Activated CD4-positive, alpha-beta T cell treated with anti-CD3 and anti-CD28 coated beads, Interleukin-2, amount 10 ng/mL, durations not matched to agents 7 days and 5 days (primary cell): ENCODE measurements at places on chromosomes 13 and 19. TPM values are rescaled to one million over a fixed set of nuclear protein-coding genes. Genes with fewer than 3 reads are reported as not detected.

- no peak overlapping the region for H3K27ac ChIP-seq
- no peaks in the 10 kb centered on the region for H3K4me1 ChIP-seq
- H3K4me3 ChIP-seq = no peak overlapping the region
- H3K36me3 ChIP-seq = no peaks in the 10 kb centered on the region
- no peaks in the 10 kb centered on the region for H3K27me3 ChIP-seq
- no peak for DNase-seq
These were observed 34.6 kb downstream of the CEBPG start for GRCh38 chr19:33408116-33408515.

DNA sequence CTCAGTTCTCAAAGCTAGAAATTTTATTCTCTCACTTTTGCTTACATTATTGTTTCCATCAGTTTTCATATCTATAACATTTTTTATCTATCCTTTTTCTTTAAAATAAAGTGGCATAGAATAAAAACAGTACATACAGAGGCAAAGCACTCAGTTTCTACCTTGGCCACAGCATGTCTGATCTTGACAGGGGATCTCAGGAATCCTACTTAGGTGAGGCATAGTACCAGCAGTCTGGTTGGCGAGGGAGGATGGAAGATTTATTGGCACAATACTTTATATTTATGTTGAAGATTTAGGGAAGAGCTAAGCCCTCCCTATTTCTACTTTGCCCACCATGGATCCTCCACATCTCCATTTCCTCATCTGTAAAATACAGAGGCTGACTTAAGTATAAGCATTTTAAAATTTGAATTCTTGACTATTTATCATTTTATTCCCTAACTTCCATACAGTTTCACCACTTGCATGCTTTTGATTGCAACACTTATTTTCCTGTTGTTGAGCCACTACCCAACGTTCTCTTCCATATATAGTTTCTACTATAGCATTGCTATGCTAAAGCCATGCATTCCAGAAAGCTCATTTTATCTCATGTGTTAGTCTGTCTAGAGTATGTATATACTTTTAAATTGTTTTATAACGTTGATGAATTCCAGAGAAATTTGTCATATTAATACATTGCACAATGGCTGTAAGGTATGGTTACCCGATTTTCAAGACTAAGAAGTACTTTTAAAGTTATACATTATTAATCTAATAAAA lies 506.7 kb downstream of the KCTD12 start:
- peaks cover 2% of the 10 kb centered on the region for H3K27me3 ChIP-seq
- H3K36me3 ChIP-seq = no peaks in the 10 kb centered on the region
- no peak overlapping the region for H3K27ac ChIP-seq
- no peak overlapping the region for H3K4me3 ChIP-seq
- DNase-seq = no peak

DNA sequence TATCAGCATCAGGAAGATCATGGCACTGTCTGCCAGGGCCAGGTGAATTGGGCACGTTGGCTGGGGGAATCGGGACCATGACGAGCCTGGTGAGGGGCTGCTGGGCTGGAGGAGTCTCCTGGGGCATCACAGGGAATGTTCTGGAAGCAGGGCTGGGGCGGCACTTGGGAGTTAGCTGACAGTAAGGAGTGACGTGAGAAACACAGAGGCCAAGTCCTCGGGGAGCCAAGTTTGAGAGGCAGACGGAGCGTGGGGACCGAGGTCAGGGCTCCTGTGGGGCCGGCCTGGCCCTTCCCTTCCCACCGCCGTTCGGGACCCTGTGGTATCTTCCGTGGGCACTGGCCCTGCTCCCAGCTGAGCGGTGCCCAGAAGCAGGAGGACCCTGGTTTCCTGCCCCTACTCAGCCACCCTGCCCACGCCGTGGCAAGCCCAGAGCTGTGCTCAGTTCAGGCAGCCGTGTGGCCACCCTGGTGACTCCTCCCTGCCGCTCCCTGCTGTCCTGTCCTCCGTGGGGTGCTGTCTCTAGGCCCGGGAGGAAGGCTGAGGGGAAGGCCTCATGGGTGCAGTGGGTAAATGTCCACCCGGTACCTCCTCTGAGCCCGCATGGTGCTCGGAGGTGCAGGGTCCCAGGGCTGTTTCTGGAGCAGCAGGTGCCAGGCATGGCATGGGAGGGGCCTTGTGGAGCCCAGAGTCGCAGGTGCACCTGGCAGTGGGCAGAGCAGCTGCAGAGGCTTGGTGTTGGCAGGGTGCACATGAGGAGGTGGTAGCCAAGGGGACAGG lies 25.2 kb downstream of the CRTC1 start:
- H3K4me1 ChIP-seq = peaks cover 3% of the 10 kb centered on the region
- H3K27ac ChIP-seq = no peak overlapping the region
- H3K27me3 ChIP-seq = peaks cover 5% of the 10 kb centered on the region
- no peak overlapping the region for H3K4me3 ChIP-seq

DNA sequence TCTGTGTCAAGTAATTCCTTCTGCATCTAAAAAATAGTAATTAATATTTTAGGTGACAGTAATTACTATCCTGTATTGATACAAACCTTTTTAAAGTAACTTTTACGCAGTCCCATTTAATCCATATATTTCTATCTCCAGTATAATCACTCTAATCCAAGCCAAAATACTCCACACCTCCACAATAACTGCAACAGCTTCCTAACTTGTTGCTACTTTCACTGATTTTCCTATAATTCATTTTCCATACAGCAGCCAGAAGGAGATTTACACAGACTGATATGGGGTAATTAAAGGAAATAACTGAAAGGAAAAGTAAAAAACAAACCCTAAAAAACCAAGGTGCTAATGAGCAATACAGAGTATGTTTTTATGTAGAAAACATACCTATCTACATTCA lies 64.9 kb downstream of the RBM26 start:
- H3K4me1 ChIP-seq = no peaks in the 10 kb centered on the region
- no peak overlapping the region for H3K27ac ChIP-seq
- peaks cover 49% of the 10 kb centered on the region for H3K36me3 ChIP-seq

DNA sequence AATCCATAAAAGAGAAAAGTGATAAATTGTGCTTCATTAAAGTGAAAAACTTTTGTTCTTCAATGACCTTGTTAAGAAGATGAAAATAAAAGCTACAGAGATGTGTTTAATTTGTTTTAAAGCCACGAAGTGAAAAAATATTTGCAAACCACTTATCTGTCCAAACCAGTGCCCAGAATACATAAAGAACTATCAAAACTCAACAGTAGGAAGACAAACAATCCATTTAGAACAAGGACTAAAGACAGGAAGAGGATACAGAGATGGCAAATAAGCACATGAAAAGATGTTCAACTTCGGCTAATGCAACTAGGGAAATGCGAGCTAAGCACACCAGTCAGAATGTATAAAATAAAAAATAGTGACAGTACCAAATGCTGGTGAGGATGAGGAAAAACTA lies 15.0 kb downstream of the GJB6 start:
- H3K4me1 ChIP-seq = peaks cover 23% of the 10 kb centered on the region
- H3K4me3 ChIP-seq = no peak overlapping the region
- no peak overlapping the region for H3K27ac ChIP-seq

DNA sequence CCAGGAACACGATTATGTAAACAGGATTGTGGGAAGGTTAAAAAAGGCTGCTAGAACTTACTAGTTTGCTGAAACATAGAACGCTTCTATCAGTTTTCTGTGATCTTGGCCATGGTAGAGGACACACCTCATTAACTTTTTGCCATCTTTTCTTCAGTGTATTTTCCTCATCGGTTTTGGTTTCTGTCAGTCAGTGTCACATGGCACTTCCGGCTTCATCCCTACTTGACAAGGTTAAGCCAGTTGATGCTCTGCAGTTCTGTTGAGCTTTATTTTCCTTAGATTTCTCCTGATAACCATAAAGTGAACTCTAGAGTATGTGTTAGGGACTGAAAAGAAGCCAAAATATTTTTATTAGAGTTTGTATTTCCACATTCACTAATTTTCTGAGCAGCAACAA lies 147.5 kb downstream of the NDFIP2 start:
- H3K27ac ChIP-seq = no peak overlapping the region
- no peak for DNase-seq
- H3K27me3 ChIP-seq = peaks cover 5% of the 10 kb centered on the region
- H3K4me3 ChIP-seq = no peak overlapping the region

DNA sequence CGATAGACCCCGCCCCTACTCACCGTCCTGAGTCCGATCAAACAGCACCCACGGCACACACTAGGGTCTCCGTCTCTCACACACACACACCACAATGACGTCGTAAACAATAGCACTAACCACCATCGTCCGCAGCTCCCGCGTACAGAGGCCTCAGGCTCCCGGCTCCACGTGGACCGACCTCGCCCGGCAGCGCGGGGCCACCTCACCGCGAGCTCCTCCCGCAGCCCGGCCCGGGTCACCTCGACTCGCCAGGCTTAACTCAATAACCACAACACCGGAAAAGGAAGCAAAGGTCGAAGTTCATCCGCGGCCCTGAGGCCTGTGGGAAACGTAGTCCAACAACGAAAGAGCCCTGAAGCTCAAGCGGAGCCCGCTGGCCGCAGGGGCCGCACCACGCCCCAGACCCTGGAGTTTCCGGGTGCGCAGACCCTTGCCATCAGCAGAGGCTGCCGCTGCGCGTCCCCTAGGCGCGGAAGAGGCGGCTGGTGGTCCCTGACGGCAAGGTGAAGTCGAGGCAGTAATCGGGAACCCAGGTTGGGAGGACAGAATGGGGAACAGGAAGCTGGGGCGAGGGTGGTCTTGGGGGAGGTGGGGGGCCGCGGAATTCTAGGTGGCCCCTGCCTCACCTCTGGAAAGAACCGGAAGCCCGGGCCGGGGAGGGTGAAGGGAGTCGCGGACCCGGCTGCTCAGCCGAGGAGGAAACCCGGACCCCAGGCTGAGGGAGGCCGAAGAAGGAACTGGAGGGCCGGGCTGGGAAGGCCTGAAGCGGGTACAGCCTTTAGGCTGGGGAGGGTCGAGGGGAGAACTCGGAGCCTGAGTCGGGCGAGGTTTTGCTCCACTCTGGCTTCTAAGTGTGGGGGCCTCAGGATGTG lies at the start of gene ZNF529:
ZNF529 (minus strand) TSS at position 273 of the 875 bp plus-strand sequence. CDS start 946 bp downstream, outside the sequence.
- H3K27ac ChIP-seq = peak within 1 kb of the TSS; percentile 94
- DNase-seq = peak; percentile 90
- H3K36me3 ChIP-seq = peaks cover 75% of the 10 kb centered on the region
- H3K4me1 ChIP-seq = peaks cover 34% of the 10 kb centered on the region
- H3K27me3 ChIP-seq = no peaks in the 10 kb centered on the region
- H3K4me3 ChIP-seq = peak within 1 kb of the TSS; percentile 87

TMEM145 gene
- not detected for total RNA-seq

SHFL gene
- total RNA-seq = 108 TPM

DNA sequence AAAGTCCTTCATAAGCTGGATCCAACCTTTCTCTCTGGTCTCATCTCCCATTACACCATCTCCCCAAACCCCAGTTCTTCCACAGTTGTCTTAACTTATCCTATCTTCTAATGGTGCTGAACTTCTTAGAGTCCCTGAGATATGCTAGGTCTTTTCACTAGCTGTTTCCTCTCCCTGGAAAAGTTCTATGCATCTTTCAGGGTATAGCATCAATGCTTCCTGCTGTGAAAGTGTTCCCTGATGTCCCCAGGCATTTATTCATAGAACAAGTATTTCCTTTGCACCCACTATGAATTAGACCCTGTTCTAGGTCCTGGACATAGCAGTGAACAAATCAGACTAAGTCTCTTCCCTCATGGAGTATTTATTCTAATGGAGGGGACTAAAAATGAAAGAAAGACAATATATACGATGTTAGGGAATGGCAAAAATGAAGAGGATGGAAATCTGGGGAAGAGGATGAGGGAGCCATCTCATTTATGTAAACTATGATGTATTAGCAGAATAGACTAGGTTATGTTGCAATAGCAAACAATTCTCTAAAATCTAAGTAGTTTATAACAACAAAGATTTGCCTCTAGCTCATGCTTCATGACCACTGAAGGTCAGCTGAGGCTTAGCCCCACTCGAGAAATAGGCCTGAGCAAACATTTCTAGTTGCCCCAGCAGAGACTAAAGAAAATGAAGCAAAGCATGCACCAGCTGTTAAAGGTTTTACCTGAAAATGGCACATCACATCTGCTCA lies 120.0 kb downstream of the CYSLTR2 start:
- H3K4me3 ChIP-seq = no peak overlapping the region
- peaks cover 28% of the 10 kb centered on the region for H3K27me3 ChIP-seq
- no peak for DNase-seq
- H3K27ac ChIP-seq = no peak overlapping the region

SOX1 gene
- not detected for total RNA-seq

GRCh38 chr13:40667622-40667978 lies 1.2 kb upstream of the FOXO1 start:
- H3K4me3 ChIP-seq = peak overlapping the region; percentile 85
- peaks cover 29% of the 10 kb centered on the region for H3K4me1 ChIP-seq
- peak overlapping the region; percentile 92 for H3K27ac ChIP-seq
- DNase-seq = peak; percentile 22
- peaks cover 12% of the 10 kb centered on the region for H3K36me3 ChIP-seq
- no peaks in the 10 kb centered on the region for H3K27me3 ChIP-seq

DNA sequence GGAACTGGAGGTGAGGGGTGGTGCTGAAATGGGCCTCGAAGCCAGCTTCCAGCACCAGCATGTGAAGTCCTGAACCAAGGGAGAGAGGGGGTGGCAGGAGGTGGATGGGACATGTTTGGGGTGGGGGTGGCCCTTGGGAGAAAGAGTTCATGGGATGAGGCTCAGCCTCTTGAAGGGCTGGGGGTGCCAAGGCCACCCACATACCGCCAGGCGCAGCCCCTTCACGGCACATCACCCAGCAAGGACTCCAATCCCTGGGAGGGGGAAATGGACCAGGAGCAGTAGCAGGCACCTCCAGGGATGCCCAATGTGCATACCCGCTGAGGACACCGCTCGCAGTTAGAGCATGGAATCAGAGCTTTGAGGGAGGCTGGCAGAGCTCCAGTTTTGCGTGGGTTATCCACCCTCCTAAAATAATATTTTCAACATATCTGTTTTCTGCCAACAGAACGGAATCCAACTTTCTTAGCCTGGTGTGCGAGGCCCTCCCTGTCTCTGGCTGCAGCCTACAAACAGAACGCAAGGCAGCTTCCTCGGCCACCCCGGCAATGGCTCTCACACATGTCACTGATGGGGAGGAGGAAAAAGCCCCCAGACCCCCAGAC lies 140.5 kb upstream of the VSTM2B start:
- H3K36me3 ChIP-seq = no peaks in the 10 kb centered on the region
- no peak for DNase-seq
- H3K27me3 ChIP-seq = peaks cover 4% of the 10 kb centered on the region
- no peaks in the 10 kb centered on the region for H3K4me1 ChIP-seq

GRCh38 chr13:85277748-85278147 lies 521.5 kb downstream of the SLITRK6 start:
- no peak for DNase-seq
- H3K4me1 ChIP-seq = no peaks in the 10 kb centered on the region
- H3K4me3 ChIP-seq = no peak overlapping the region
- H3K36me3 ChIP-seq = no peaks in the 10 kb centered on the region

ZNF606 gene
- total RNA-seq = 11.1 TPM

COL5A3 gene
- 0.57 TPM for total RNA-seq

CCDC194 gene
- 4.2 TPM for total RNA-seq

DNA sequence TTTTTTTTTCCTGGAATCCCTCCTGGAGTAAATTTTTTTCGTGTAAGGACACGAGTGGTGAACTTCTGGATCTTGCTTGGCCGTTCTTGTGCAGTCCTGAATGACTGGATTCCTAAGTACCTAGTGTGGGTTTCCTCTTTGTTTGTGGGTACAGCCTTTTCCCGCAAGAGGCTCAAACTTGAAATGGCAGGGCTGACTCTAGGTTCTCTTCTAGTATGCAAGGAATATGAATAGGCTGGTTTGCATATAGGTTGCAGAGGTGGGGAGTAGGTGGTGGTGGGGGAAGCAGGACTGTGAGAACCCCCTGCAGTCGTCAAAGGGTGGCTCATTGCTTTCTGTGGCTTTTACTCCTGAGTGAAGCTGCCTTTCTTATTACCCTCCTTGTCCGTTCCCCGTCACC lies 13.6 kb downstream of the UBAC2 start:
- peak overlapping the region; percentile 81 for H3K4me3 ChIP-seq
- no peaks in the 10 kb centered on the region for H3K27me3 ChIP-seq
- H3K4me1 ChIP-seq = peaks cover 77% of the 10 kb centered on the region
- peak overlapping the region; percentile 95 for H3K27ac ChIP-seq
- H3K36me3 ChIP-seq = peaks cover 48% of the 10 kb centered on the region
- no peak for DNase-seq

SYNE4 gene
- 2.4 TPM for total RNA-seq
